ENCODE measurements at places on chromosomes 1 and 21.
A peak's percentile ranks its signal among the peaks of the same experiment; 100 is the strongest.

DNA sequence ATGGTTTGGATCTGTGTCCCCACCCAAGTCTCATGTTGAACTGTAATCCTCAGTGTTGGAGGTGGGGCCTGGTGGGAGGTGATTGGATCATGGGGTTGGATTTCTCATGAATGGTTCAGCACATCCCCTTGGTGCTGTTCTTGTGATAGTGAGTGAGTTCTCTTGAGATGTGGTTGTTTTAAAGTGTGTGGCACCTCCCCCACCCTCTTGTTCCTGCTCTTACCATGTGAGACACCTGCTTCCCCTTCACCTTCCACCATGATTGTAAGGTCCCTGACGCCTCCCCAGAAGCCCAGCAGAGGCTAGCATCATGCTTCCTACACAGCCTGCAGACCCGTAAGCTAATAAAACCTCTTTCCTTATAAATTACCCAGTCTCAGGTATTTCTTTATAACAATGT, 55.8 kb downstream of the SUSD4 start:
- no peak for DNase-seq

DNA sequence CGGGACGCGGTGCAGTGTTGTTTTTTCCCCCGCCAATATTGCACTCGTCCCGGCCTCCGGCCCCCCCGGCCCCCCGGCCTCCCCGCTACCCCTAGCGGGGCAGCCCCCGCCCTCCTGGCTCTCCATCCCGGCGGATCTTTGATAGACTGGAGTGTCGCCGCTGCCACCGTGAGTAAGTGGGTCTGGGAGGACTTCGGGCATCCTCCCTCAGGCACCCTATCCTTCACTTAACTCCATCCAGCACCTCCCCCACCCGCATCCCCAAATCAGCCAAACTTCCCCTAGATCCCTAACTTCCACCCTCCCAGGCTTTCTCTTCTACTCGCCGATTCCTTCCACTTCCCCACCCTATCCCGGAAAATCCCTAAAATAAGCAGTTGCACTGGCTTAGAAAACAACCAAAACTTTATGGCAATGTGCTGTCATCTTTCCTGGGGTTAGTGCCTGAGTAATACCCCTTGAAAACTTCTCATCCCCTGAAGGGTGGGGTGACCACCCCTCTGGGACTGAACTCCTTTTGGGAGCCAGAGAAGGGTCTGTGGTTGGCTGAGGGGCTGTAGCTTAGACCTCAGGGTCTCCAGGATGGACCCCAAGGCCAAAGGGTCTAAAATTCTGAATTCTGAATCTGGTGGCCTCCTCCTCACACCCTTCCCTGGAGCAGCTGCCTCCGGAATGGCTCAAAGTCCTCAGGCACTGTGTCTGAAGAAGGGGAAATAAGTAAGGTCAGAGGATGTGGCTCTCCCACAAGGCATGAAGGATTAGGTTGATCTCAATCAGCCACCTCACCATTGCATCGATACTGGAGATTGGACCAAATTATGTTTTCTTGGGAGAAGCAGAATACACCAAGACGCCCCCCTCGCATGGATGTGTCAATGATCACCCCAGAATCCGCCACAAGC, 12.2 kb downstream of the THBS3 start:
- peak; percentile 62 for DNase-seq

DNA sequence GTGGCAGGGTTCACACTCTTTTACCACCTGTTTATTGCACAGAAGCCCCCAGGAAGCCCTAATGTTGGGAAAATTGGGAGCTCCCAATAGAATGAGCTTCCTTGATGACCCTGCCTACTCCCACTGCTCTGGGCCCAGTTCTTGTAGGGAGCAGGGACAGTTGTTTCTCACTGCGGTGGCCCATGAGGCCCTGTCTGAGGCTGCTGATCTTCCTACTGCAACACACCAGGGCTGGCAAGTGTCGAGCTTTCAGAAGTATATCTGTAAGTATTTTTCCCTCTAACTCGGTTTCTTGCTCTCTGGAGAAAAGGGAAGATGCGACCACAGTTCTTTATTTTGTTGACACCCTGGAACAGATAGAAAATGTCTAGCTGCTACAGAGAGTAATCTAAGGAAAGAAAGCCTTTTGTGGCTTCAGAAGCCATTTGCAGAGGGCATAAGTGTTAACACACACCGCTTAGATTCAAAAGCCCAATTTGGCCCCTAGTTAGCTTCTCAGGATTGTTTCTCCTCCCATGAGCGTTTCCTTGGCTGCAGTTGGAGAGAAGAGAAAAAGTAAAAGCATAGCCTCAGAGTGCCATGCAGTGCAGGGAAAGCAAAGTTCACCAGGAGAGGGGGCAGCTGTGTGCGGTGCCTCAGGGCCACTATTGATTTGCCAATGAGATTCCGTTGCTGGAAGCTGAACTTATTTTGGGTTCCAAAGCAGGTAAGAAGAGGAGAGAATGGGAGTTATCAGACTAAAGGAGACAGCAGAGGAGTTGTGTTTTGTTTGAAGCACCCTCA, 102.6 kb downstream of the SELENOF start:
- DNase-seq = no peak

DNA sequence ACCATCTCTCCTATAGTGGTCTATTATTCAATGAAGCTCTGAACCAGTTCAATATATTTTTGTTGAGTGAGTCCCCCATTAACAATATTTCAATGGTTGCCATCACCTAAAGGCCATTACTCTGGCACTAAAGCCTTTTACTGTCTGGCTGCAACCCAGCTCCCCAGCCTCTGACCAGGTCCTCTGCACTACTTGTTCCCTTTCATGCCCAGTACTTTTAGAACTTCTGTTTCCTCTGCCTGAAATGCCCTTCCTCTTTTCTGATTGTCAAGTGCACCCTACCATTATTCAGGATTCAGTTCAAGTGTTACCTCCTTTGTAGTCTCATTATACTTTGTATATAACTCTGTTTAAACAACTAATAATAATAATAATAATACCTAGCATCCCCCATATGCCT, 30.4 kb upstream of the ZFYVE9 start:
- no peak for DNase-seq

GRCh38 chr1:159223004-159223403, 18.3 kb downstream of the ACKR1 start:
- DNase-seq = no peak

DNA sequence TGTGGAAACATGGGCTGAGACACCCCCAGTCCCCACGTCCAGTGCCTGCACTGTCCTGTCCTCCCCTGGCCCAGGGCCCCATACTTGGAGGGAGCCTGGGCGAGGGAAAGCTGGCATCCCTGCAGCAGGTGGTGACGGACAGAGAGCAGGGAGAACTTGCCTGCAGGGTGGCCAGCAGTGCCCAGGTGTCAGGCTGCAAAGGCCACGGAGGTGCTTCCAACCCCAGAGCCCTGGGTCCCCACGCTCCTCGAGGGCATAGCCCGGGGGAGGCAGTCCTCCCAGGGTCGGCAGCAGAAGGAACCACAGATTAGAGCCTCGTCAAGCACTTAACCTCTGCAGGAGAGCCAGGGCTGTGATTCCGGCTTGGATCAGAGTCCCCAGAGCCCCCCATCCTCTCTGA, 77.5 kb downstream of the ARHGEF16 start:
- DNase-seq = no peak

GRCh38 chr1:53643041-53643880, 95.7 kb downstream of the GLIS1 start:
- DNase-seq = no peak

- no peak for DNase-seq
Observed at GRCh38 chr21:32909393-32909792, 116.3 kb upstream of the OLIG2 start.

- no peak for DNase-seq
Observed at GRCh38 chr1:41888756-41889155, 30.0 kb downstream of the HIVEP3 start.

GRCh38 chr21:45407629-45408247, 2.8 kb downstream of the COL18A1 start:
- no peak for DNase-seq

DNA sequence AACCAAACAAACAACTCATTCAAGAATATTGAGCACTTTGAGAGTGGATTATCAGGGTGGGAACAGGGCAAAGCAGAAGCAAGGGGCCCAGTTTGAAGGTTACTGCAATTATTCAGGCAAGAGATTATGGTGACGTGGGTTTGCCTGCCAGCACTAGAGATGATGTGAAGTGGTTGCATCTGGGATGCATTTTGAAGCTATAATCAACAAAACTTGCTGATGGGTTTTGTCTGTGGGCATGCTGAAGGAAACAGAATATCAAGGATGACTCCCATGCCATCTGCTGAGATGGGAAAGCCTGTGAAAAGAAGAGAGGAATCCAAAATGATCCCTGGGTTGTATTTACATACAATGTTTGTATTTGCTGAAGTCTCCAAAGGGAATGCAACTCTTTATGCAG, 224.3 kb upstream of the GREM2 start:
- no peak for DNase-seq

GRCh38 chr1:107785496-107786202, 179.3 kb downstream of the VAV3 start:
- no peak for DNase-seq

DNA sequence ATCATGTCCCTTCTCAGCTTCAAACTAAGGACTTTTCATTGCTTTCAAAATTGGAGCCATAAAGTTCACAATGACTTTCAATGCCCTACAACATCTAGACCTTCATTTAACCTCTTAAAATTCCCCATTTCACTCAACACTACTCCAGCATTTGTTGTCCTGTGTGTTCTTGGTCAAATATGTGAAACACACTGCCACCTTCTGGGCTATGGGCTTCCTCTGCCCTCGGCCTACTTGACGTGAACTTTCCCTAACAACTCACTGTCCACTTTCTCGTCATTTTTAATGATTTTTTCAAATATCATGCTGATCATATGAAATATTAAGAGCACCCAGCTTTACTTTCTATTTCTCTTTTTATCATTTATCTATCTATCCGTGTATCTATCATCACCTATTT, 2018.4 kb downstream of the NCAM2 start:
- DNase-seq = no peak

- no peak for DNase-seq
Observed at GRCh38 chr21:25509862-25510261, 97.4 kb downstream of the MRPL39 start.

DNA sequence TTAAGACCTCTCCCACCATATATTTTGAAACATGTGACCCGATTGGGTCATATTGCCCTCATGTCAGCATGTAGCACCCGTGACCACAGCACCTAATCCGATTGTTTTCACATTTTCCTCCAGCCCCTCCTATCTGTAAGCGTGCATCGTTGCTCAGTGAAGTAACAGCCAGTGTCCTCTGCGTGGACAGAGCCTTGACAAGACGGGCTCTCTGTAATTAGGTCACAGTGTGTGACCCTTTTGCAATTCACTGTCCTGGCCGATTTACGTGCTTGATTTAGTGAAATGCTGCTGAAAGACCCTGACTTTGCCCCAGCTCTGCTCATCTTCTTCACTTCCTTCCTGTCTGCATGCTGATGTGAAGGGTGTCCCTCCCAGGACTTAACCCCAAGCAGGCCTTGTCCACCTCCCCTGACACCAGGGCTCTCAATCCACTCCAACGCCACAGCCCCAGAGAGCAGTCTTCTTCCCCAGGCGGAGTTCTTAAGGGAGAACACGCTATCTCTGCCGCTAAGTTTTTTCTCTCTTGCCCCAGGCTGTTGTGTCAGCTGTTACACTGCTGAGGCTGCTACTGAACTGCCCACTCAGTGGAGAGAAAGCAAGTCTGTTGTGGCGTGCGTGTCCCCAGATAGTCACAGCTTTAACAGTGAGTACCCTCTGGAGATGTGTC, 19.4 kb downstream of the URB2 start:
- no peak for DNase-seq

DNA sequence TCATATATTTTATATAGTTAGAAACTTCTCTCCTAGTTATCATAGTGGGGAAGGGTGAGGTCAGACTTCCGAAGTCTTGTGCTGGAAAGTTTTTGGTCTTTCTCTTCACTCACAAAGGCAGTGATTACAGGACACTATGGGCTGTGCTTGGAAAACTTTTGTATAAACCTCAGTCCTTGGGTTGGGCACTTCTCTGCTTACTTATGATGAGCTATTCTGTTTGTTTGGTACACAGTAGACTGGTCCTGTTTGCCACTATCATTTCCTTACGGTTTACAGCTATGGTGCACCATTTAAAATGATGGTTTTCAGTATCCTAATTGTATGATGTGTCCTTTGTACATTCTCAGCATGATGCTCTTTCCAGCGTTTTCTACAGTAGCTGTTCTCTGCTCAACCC, 75.5 kb downstream of the MAP3K7CL start:
- DNase-seq = no peak

DNA sequence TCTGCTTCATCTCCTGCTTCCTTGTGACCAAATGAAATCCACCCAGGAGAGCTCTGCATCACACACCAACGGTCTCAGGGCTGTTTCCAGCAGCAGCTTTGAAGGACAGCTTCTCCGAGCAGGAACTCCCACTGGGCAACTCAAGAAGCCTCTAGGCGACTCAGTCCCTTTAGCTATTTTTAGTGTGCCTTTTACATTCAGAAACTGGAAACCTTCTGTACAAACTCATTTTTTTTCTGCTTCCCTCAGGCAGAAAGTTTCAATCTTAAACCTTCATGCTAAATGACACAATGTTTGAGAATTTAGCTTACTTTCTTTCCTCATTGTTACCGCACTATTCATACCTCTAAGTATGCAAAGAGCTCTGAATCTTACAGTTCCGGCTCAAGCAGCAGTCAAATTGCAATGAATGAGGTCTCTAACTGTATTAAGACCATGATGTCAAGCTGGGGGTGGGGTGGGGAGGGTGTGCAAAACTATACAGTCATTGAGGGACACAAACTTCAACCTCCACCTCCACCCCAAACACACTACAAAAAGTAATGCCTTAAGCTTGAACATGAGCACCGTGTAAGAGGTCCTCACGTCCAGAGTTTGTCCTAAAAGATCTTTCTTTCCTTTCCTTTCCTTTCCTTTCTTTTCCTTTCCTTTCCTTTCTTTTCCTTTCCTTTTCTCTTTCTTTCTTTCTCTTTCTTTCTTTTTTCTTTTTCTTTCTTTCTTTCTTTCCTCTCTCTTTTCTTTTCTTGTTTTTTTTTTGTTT, 16.4 kb upstream of the TARBP1 start:
- no peak for DNase-seq

DNA sequence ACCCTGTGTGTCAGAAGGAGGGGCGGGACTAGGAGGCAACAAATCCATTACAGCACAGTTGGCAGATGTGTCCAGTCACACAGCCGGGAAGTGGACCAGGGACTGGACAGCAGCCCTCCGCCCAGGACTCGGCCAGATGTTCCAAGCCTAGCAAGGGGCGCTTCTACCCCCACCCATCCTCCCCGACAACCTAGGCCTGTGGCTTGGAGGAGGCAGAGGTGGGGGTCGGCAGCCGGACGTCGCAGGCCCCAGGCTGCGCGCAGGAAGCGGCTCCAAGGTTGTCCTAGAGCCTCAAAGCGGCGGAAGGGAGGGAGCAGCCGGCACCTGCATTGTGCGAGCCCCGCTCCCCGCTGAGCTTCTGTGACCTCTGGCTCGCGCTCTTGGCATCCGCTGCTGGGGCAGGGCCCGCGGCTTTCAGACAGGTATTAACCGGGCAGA, 20.6 kb upstream of the MYCL start:
- no peak for DNase-seq

GRCh38 chr1:181140891-181141290, 52.4 kb downstream of the IER5 start:
- no peak for DNase-seq

DNA sequence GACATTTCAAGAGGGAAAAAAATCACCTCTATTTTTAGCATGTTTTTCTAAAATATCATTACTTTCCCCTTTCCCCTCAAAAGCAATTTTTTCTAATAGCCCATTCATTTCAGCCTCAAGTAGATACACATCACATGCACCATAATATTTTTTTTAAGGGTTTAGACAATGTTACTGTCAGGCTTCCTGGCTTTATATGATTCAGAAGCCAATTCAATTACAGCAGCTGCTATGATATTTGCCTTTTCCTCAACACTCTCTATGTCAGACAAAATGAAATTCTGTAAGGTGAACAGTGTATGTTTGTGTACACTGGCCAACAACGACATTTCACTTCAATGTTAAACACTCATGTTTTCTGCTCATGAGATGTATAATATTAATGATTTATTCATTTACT, 46.5 kb downstream of the OMA1 start:
- DNase-seq = peak; percentile 1
